ENCODE measurements at places on chromosomes 2 and 18.

DNA sequence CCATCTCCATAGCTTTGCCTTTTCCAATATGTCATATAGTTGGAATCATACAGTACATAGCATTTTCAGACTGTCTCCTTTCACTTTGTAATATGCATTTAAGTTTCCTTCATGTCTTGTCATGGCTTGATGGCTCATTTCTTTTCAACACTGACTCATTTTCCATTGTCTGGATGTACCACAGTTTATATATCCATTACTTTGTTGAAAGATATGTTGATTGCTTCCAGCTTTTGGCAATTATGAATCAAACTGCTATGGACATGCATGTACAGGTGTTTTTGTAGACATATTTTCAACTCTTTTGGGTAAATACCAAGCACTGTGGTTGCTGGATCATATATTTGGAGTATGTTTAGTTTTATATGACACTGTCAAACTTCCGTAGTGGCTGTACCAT lies 26.3 kb downstream of the ACSL3 start:
- DNase-seq = no peak

DNA sequence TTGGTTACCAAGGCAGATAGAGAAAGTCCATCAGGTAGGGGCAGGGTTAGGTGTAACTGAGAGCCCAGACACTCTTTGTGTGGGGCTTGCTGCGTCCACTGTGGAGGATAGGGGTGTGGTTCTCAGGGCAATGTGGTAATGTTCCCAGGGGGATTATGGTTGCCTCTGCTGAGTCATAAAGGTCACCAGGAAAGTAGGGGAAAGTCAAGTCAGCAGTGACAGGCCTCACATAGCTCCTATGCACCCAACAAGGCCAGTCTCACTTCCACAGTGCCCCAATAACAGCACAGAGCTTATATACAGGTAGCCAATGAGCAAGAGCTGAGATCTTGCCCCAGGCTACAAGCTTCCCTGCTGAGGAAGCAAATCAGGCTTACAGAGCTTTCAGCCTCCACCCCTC lies 1438.0 kb upstream of the ZEB2 start:
- DNase-seq = no peak

- no peak for DNase-seq
These were observed 542.4 kb upstream of the NRP2 start for GRCh38 chr2:205139822-205140463.

- no peak for DNase-seq
These were observed 203.9 kb downstream of the MTX2 start for GRCh38 chr2:176473177-176473576.

DNA sequence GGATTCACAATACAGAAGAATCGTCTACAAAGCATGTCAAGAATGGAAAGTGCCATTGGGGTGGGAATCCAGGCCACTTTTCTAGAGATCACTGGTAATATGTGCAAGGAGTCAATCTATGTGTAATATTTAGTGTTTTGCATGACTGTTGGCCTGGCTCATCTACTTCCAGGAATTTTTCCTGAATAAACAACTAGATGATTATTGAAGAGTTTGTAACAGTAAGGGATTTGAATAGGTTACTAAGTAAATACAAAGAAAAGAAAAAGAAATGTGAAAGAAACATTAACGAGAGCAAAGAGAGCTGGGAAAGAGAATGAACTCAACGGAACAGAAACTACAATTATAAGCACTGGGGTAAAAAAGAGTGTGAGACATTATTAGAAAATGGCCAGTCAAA lies 406.0 kb downstream of the TGIF1 start:
- no peak for DNase-seq

DNA sequence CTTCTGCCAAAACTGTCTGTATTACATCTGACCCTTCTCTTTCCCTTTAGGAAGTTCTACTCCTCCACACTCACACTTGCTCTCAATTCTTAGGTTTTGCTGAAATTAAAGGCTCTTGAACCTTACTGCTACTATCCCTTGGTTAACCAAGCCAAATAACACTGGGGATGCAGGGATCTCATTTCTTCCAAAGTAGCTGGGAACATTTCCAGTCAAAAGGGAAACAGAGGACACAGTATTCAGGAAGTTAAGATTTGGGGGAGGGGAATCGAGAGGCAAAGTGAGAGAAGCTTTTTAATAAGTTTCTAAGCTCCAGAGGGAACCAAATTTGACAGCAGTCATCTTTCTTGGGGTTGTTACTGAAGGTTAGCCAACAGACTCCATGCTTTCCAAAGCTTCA lies 6.2 kb downstream of the SEPTIN2 start:
- no peak for DNase-seq

DNA sequence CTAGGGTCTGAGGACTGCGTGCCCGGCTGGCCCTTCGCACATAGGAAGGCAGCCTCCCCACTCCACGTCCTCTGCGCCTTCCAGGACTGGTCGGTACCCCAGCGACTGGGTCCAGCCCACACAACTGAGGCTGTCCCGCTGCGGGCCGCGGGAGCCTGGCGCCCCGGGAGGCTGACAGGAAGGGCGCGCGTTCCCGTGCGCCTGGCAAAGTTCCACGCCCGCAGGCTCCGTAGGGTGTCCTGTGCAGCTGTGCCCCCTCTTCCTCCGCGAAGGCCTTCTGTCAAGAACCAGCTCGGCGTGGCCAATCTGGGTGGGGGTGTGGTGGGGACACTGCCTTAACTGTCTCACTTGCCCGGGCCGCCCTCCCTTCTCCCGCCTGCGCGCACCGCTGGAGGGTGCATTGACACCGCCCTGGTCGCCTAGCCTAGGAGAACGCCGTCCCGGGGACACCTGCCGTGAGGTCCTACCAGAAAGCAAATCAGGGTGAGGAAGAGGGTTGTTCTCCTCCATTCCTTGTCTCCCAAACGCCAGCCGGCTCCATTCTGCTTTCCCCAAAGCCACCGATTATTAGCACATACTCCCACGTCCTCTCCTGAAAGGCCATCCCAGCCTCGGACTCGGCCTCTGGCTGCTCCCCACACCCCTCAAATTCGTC lies 618 bp upstream of the LYPD1 start:
- no peak for DNase-seq

DNA sequence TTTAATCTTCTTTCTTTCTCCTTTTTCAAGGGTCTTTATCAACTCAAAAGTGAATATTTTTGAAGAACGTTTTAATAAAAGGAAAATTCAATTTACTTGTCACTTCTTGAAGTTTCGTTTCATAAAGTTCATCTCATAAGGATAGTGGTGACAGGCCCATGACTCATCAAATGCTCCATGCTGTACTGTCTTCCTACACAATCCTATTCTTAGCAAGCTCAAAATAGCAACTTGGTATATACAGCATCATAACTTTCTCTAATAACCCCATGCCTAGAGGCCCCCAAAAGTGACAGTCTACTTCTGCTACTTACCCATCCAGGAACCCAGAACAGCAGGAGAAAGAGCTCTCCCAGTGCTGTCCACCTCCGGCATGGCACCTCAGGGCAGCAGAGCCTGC lies 7.7 kb downstream of the FBXO15 start:
- DNase-seq = no peak

- DNase-seq = peak; percentile 69
These were observed 48.1 kb downstream of the PKDCC start for GRCh38 chr2:42095923-42096408.

DNA sequence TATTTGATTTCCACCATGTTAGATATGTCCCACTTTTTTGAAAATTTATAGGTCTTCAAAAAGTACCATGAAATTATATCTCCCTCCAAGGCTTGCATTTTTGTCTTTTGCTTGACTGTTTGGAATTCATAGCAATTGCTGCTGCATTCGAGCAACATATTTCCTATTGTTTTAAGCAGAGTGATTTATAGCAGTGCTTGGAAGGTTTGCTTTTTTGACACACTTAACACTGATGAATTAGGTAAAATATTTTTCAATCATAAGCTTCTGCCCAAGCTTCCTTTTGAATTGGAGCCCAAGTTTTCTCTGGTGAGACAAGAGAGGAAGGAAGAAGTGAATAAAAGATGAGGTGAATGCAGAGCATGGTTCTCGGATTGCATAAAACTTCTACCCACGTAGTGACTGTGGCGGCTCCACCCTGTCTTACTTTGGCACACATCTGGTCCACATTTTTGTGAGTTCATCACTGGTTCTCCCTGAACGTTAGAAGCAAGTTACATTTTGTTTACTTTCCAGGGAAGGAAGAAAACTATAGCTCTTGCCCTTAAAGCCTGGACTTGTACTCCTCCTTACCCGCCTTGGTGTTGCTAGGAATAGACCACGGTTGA lies 667.0 kb downstream of the TSN start:
- DNase-seq = no peak

- no peak for DNase-seq
These were observed 637.5 kb downstream of the PLCL1 start for GRCh38 chr2:198441901-198442300.

DNA sequence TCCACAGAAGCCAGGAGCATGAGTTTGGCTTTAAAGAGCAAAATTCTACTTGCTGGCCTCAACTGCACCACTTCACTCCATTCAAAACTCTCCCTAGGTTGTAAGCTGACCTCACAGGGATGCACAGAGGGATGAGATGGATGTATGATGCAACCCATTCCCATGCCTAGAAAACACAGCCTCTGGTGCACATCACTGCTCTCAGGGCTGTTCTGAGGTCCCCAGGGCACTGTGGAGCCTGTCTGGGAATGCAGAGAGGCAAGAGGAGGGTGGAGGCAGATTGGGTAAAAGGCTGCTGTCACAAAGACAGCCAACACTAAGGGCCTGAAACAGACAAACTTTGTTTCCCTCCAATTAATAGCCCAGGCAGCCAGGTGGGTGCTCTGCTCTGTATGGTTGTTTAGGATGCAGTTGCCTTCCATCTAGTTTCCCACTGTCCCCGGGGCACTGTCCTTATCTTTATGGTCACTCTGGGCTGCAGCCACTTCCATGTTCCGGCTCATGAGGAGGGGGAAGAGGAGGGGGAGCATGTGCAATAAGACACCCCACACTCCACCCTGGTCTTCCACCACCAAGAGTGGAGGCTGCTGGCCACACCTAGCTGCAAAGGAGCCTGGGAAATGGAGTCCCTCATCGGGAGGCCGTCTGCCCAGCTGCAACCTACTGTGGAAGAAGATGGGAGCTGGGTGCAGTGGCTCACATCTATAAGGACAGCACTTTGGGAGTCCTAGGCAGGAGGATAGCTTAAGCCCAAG lies 7.0 kb downstream of the GPR45 start:
- DNase-seq = no peak

DNA sequence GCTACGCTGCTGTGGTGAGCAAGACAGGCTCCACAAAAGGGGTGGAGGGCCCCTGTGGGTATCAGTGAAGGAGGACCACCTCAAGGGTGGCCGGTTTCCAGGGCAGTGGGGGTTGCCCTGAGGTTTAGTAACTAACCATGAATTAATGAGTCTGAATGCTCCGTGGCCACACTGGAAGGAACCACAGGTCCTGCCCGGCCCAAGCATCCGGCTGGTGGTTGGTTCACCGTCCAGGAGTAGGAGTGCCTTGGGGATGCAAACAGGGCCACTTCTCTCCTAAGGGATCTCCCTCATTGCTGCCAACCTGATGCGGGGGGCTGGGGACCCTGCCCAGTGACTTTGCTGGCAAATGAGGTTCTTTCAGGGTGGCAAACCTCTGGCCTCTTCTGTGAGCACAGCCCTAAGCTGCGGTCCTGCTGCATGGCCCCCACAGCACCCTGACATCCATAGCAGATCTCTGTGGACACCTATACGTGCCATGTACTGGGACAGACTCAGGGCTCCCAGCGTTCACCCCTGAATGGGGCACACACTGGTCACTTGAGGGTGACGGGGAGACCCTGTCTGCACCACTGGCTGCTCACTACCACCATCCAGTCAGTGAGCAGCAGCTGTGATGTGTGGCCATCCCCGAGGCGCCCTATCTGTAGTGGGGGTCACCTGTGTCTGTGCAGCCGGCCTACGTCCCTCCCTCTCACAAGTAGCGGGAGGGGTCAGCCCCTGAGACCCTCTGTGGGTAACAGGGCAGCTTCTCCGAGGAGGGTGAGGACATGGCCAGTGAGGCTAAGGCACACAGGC lies 41.6 kb downstream of the HS6ST1 start:
- DNase-seq = no peak

GRCh38 chr2:192267484-192267883 lies 72.8 kb upstream of the TMEFF2 start:
- no peak for DNase-seq

- DNase-seq = no peak
These were observed 722.9 kb downstream of the BCL11A start for GRCh38 chr2:59830601-59831000.

- DNase-seq = no peak
These were observed 18.1 kb upstream of the LYPD6B start for GRCh38 chr2:149020432-149020851.

DNA sequence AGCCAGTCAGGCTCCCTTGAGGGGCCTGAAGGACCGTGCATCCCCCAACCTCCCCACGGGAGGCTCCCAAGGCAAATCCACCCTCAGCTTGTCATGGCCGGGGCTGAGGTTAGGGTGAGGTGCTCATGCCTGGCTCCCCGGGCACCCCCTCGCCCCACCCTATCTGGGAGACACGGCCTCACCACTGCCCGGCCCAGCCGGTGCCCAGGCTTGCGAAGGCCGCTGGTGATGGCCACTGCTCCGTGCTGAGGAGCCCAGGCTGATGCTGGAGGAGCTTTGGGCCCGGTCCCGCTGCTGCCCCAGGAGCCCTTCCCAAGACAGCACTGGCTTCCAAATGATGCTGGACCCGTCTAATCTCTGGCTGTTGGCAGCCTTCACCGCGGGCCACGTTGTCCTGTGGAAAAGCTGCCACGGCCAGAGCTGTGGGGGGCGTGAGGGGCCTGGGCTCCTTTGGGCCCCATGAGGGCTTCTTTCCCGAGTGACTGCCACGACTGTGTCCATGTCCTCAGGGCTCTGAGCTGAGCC lies 135.7 kb upstream of the CTDP1 start:
- DNase-seq = no peak

- DNase-seq = no peak
These were observed 89.0 kb downstream of the MARCHF4 start for GRCh38 chr2:216283038-216283900.

DNA sequence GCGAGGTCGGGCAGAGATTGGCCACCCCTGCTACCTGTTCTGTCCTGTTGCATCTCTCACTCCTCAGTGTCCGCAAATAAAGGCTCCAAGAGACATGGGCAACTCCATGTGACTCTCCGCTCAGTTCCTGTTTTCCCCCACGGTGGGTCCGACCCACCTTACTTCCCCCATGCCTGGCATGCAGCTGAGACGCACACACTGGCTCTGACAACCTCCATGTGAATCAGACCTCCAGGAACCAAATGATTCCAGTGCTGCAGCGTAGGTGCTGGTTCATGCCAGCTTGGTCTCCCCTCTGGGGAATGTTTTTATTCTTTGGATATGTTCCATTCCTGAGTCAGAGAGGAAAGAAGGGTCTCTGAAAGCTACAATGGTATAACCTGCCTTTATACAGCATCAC lies 221.5 kb downstream of the SH3RF3 start:
- DNase-seq = no peak

- no peak for DNase-seq
These were observed 787 bp upstream of the TBR1 start for GRCh38 chr2:161415034-161415986.

DNA sequence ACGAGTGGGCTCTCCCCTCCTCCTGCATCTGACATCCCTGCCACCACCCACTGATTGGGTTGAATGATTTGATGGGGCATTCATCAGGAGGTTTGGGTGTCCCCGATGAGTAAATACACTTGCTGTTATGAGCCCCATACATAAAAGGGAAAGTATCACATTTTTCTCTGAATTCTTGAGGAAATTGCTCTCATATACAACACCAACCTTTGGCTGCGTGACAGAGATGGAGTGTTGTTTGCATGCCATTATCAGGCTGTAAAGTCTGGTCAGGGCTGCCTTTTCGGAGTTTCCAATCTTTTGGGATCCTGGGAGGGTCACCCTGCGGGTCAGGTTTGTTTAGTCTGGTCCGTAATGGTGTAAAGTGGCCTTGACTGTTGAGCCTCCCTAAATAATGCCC lies 227.9 kb upstream of the SPRED2 start:
- DNase-seq = no peak

GRCh38 chr18:36335476-36336279 lies 38.2 kb downstream of the FHOD3 start:
- no peak for DNase-seq
